Mesothelial cell of epicardium (in vitro differentiated cells): ENCODE measurements at places on chromosomes 12 and 14.

DNA sequence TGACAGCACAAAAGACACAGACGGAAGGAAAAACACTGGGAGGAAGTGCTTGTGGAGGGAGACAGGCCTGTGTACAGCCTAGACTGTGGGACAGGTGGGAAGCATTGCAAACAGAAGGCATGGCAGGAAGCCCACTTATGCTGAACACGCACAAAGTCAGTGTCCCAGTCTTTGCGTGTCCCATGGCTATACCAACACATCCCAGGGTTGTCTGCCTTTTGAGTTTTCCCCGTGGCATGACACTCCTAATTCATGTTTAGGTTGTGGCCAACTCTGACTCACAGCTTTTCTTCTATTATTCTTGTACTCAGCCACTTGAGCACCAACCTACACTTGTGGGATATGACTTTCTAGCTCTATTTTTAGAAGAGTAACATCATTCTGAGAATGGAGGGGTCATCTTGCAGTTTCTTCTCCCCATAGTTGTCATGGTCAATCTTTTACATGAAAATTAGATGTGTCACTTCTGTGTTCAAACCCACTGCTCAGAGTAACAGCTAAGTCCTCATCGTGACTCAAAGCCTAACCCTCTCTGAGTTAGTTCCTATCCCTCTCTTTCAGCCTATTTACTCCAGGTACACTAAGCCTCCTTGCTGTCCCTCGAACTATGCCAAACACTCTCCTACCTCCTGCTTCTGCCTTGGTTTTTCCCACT, 27.5 kb upstream of the JPH4 start:
- no peak overlapping the region for H3K4me3 ChIP-seq
- no peaks in the 10 kb centered on the region for H3K4me1 ChIP-seq
- no peak for DNase-seq
- H3K27me3 ChIP-seq, result peaks cover 5% of the 10 kb centered on the region
- H3K36me3 ChIP-seq, result no peaks in the 10 kb centered on the region

DNA sequence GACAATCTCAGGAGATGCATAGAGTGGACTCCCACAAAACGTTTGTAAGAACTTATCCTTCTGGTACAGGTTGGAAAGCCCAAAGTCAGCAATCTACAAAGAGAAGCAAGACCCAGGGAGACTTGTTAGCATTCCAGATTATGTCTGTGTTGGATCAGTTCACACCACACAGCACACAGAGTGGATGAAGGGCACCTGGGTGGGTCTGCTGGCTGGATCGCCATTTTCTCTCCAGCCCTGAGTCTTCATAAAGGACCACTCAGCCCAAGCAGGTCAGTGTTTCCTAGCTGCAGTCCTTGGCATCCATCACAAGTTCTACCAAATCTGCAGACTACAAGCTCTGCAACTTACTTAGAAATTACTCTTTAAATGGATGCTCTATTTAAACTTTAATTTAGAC, 66.0 kb downstream of the NUAK1 start:
- peaks cover 37% of the 10 kb centered on the region for H3K4me1 ChIP-seq

DNA sequence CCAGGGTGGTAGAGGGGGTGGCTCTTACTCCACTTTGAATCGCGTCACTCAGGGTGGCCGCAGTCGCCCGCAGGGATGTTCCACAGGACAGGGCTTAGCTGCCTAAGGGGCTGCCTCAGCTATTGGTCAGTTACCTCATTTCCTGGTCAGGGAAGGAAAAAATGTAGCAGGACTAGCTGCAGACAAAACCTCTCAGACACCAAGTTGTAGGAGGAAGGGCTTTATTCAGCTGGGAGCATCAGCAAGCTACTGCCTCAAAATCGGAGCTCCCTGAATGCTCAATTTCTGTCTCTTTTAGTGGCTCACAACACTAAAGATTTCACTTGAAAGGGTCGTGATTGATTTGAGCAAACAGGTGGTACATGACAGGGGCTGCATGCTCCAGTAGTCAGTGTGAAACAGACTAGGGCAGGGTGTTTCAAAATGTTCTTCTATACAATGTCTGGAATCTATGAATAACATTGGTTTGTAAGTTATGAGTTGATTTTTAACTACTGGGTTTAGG, 6.4 kb upstream of the CLEC6A start:
- peaks cover 24% of the 10 kb centered on the region for H3K4me1 ChIP-seq

DNA sequence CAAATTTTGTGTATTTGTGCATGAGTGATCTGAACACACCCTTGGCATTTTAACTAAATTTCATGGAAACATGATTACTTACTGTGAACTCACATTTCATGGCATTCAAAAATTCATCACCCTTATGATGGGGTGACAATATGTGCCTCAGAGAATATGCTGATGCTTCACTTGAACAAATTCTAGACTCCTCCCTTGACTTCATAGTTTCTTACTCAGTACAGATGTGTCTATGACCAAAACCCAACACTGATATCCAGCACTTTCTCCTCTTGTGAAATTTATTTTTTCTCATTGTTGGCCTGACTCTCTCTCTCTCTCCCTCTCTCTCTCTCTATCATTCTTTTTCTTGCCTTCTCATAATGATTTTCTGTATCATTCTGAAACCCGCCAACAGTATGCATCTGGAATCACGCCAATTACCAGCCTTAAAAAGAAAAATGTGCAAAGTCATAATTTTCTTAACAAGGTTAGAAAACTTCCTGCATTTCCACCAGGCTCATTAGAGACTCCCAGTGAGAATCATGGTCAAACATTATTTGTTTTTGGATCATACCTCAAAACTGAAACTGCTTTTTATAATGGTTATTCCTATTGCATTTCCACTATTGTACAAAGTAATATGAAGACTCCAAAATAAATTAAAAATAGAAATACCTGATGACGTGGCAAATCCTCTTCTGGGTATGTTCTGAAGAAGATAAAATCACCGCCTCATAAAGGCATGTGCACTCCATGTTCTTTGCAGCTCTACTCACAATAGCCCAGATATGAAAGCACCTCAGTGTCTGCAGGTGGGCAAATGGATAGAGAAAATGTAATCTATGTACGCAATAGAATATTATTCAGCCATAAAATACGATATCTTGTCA, 722.2 kb downstream of the TMEM121 start:
- no peaks in the 10 kb centered on the region for H3K36me3 ChIP-seq
- no peaks in the 10 kb centered on the region for H3K27me3 ChIP-seq
- H3K4me1 ChIP-seq, result no peaks in the 10 kb centered on the region
- DNase-seq, result no peak
- no peak overlapping the region for H3K27ac ChIP-seq

DNA sequence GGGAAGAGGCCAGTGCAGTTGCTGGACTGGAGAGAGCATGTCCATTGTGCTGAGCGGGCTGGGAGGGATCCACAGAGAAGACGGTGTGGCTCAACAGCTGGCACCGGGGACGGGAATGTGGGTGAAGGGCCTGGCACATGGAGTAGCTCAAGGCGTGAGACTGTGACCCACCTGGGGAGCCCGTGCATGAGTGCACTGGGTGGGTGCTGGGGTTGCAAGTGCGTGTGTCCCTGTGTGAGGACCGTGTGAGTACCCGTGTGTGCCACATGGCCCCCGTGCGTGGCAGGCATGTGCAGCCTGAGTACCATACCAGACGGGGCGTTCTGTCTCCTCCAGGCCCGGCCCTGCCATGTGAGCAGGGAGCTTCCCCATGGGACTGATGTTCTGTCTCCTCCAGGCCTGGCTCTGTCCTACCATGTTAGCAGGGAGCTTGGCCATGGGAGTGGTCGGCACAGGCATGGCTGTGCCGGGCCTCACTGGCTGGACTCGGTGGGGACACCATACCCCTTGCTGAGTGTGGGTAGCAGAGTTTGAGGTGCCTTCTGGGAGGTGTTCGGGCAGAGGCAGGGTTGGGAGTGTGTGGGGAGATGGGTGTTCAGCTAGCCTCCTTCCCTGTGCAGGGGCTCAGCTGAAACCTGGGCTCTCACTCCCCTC, 234.4 kb downstream of the TMEM121 start:
- H3K36me3 ChIP-seq, result peaks cover 13% of the 10 kb centered on the region
- DNase-seq, result no peak
- no peaks in the 10 kb centered on the region for H3K27me3 ChIP-seq

- peak; percentile 16 for DNase-seq
- H3K4me1 ChIP-seq, result peaks cover 9% of the 10 kb centered on the region
- H3K36me3 ChIP-seq, result no peaks in the 10 kb centered on the region
- H3K4me3 ChIP-seq, result no peak overlapping the region
Observed at GRCh38 chr14:95044463-95045105, 112.7 kb downstream of the DICER1 start.

DNA sequence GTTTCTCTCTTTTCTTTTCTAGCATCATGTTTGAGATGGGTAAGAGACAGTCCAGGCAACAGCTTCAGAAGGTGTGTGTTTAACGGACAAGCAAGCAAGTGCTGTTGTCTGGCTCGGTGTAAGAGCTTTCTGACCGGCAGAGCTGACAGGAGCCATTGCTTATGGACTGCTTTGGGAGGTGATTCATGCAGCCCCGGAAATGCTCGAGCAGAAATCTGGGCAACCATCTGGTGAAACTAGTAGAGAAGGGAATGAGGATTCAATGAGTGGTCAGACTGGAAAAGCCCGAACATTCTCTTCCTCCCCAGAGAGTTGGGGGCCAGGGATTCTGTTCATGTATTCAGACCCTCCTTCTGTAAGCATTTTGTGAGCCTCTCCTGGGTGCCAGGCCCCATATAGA, 24.4 kb downstream of the TUNAR start:
- H3K36me3 ChIP-seq, result no peaks in the 10 kb centered on the region
- peaks cover 78% of the 10 kb centered on the region for H3K27me3 ChIP-seq
- H3K4me3 ChIP-seq, result no peak overlapping the region
- no peak overlapping the region for H3K27ac ChIP-seq
- H3K4me1 ChIP-seq, result no peaks in the 10 kb centered on the region

DNA sequence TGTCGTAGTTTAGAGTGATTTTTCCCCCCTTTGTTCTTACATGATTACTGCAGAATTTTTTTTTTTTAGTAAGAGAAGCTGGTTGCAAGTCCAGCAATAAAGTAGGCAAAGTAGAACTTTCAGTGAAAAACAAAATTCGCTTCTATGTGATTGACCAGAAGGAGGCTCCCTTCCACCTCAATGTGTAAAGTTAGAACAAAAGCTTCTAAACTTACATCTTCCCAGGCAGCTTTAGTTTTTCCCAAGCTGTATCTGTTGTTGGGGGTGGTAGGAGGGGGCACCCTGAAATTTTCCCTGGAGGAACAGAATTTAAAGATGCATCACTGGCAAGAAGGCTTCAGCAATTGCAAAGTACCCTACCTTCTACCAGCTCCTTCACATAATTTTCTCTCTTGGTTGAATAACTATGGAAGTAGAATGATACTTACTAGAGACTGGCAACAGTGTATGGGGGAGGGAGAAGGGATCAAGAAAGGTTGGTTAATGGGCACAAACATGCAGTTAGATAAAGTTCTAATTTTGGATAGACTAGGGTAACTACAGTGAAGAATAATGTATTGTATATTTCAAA, 87.3 kb upstream of the E2F7 start:
- H3K4me3 ChIP-seq, result no peak overlapping the region
- peaks cover 30% of the 10 kb centered on the region for H3K27me3 ChIP-seq
- DNase-seq, result no peak
- peaks cover 3% of the 10 kb centered on the region for H3K4me1 ChIP-seq
- no peaks in the 10 kb centered on the region for H3K36me3 ChIP-seq
- H3K27ac ChIP-seq, result no peak overlapping the region

GRCh38 chr14:94630396-94630795, 18.2 kb downstream of the SERPINA3 start:
- no peak overlapping the region for H3K27ac ChIP-seq
- no peaks in the 10 kb centered on the region for H3K36me3 ChIP-seq
- no peak for DNase-seq
- H3K4me3 ChIP-seq, result no peak overlapping the region
- no peaks in the 10 kb centered on the region for H3K4me1 ChIP-seq

DNA sequence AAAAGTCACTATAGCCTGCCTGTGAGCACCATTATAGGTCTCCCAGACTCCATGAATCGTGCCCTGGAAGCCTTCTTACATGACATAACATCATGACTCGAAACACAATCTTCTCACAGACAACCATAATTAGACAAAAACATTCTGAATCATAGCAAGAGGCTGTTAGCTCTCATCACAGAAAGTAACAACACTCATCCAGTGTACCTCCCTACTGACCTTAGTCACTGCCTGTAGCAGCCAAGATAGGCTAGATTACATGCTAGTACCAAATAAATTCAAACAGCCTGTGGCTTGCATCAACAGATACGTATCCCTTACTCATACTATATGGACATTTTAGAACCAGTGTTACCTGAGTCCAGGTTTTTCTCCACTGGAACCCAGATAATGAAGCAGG, 663.8 kb upstream of the FOXG1 start:
- peaks cover 6% of the 10 kb centered on the region for H3K4me1 ChIP-seq
- DNase-seq, result no peak
- H3K4me3 ChIP-seq, result no peak overlapping the region
- no peak overlapping the region for H3K27ac ChIP-seq

DNA sequence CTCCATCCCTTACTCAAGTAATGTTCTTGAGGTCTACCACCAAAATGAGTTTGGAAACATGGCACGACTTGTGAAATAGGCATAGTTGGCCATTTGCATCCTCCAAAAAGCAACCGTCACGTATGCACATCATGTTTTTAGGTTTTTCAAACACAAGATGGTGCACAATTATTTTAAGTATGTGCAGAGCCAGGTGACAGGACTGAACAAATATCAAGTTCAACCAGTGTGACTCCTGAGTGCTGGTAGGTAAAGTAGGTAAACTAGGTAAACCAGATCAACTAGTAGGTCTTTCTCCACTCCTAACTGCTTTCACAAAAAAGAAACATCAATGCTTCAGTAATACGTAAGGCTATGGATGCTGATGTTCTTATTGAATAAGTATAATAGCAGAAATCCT, 39.1 kb downstream of the FGD6 start:
- H3K4me3 ChIP-seq, result no peak overlapping the region
- H3K4me1 ChIP-seq, result peaks cover 29% of the 10 kb centered on the region
- no peak overlapping the region for H3K27ac ChIP-seq
- no peaks in the 10 kb centered on the region for H3K27me3 ChIP-seq
- no peaks in the 10 kb centered on the region for H3K36me3 ChIP-seq

GRCh38 chr12:117816-118345, 51.3 kb downstream of the IQSEC3 start:
- no peak overlapping the region for H3K4me3 ChIP-seq
- H3K27me3 ChIP-seq, result peaks cover 36% of the 10 kb centered on the region
- DNase-seq, result no peak
- peaks cover 15% of the 10 kb centered on the region for H3K4me1 ChIP-seq
- H3K27ac ChIP-seq, result no peak overlapping the region

DNA sequence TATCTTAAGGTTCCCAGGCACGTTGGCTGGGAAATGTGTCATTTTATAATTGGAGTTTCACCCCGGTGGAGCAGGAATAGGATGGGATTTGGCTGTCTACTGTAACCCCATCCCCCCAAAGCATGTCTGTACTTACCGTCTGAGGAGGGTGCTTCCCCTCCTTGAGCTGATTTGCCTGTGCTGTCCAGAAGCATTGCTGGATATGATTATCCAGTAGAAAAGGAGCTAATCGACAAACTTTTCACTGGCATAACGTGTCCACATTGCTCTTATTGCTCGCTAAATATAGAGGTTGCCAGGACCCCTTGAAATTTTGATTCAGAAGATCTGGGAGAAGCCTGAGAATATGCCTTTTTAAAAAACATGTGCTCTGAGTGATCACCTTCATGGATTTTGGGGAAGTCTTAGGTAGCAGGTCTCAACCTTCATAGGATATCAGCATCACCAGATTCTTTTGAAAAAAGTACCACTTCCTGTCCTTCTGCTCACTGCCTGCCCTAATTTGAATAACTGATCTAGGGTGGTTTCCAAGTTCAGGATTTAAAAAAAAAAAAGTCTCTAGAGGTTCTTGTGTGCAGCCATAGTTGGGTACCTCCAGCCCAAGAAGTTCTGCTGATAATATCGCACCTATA, 80.4 kb upstream of the KCNA1 start:
- H3K4me1 ChIP-seq, result no peaks in the 10 kb centered on the region
- peaks cover 87% of the 10 kb centered on the region for H3K27me3 ChIP-seq
- no peak for DNase-seq
